ENCODE measurements at places on chromosomes 4 and X.

- DNase-seq, result no peak
Measured at GRCh38 chr4:11399461-11399971, 29.2 kb downstream of the HS3ST1 start.

DNA sequence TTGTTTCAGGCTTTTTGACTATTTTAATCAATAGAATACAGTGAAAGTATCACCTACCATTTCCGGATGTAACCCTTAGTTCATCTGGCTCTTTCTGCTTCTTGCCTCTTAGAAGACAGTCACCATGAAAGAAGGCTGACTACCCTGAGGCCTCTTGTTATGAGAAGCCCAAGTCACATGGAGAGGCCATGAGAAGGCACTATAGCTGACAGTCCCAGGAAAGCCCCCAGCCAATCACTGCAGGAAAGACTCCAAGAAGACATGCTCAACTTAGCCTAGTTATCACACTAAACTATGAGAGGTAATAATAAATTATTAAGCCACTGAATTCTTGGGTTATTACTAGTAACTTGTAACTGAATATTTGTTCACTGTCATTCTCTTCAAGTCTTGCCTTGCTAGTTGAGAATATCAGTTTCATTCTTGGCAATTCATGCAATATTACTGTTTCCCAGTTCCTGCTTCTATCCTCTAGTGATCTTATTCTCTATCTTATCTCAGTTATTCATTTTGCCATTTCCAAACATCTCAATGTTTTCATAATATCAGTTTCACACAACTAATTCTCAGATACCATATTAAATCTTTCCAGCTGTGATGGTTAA, 57.1 kb upstream of the GUCY1A1 start:
- DNase-seq, result no peak

DNA sequence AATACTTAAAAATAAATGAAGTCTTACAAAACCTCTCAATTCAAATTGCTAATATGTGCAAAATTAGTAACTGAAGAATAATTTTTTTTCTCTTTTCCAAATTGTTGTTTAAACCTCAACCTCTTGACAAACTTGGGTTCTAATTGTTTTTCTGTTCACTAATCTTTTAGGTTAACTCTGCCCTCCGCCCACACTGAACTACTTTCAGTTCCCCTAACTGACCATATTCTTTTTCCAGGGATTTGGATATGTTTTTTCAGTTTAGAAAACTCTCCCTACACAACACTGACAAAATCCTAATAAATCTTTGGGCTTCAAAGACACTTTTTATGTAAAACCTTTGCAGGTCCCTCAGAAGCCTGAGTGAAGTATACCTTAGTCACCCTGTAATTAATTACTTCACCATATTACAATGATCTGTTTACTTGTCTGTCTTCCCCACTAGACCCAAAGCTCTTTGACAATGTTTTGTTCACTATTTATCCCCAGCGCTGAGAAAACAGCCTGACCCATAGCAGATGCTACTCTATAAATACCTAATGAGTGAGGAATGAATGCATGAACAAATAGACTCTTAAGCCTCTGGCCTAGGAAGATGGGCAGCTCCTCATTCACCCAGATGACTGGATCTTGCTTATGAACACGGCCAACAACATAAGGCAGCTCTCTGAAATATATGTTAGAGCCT, 134.9 kb downstream of the MAML3 start:
- DNase-seq, result no peak

- no peak for DNase-seq
Measured at GRCh38 chrX:100731441-100732281, at the start of gene SYTL4. Gene SYTL4, minus strand, starts transcription at chrX:100732121. Its CDS starts 30,084 bp downstream, at chrX:100702037.

DNA sequence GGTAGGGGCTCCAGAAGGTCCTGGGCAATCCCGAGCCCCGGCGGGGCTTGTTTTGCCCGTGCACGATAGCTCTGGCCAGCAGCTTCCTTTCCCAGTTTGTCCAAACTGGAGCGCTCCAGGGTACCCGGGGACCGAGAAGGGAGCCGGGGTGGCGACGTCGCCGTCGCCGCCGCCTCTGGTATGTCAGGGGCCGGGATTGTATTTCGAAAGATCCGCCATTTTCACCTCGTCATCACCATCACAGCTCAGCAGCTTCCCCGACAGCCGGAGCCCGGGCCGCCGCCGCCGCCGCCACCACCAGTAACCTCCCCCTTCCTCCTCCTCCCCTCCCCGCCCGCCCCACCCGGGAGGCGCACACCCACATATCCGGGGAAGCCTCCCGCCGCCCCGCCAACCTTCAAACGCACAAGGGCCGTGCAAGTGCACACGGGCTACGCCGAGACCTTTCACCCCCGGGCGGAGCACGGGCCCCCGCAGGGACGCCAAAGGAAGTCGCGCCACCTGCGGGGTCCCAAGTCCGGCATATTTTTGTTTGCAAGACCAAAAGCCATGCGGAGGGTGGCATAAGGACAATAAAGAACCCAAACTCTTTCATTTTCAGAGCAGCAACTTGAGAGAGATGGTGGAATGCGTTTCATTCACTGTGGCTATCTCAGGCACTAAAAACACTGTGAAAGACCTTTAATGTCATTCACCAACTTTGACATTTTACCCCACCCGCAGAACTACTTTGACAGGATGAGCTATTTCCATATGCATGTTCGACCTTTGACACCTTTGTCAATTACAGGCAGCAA, at the start of gene LIN54:
LIN54 (minus strand) TSS at position 302 of the 797 bp plus-strand sequence. CDS start 25,979 bp downstream, outside the sequence.
- peak; percentile 84 for DNase-seq

- DNase-seq, result no peak
Measured at GRCh38 chr4:15295421-15296162, 132.2 kb upstream of the C1QTNF7 start.

GRCh38 chr4:72320223-72320948, 248.6 kb downstream of the ADAMTS3 start:
- no peak for DNase-seq

GRCh38 chr4:3463556-3464348, 646 bp downstream of the DOK7 start:
- no peak for DNase-seq

Measured in effector memory CD4-positive, alpha-beta T cell (primary cell).